ENCODE measurements at places on chromosomes 5 and 9. TPM values are rescaled to one million over a fixed set of nuclear protein-coding genes. Genes with fewer than 3 reads are reported as not detected.

DNA sequence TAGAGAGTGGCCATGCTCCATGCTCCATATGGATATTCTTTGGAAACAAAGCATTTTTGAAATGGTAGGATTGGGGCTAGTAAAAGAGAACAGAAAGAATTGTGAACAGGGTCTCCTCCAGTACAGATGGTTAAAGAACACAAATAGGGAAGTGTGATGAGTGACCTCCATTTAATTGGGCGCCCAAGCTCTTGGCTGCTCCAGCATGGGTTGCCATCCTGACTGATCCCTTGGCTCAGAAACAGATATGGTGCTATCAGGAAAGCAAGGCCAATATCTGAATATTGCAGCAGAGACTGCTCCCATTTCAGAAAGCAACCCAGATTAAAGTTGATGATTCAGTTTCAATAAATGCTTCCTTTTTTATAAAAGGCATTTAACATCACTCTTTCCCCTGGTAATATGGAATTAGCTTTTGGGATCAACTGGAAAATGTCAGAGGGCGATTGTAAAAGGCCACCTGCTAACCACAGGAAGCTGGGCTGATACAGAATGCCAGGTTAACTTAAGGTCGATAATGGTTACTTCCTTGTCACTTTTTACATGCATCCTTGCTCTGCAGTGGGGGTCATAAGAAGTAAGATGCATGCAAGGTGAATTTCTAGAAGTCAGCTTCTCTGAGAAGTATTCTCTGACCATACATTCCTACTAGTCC, 52.9 kb downstream of the TMC1 start:
- no peak for DNase-seq

DNA sequence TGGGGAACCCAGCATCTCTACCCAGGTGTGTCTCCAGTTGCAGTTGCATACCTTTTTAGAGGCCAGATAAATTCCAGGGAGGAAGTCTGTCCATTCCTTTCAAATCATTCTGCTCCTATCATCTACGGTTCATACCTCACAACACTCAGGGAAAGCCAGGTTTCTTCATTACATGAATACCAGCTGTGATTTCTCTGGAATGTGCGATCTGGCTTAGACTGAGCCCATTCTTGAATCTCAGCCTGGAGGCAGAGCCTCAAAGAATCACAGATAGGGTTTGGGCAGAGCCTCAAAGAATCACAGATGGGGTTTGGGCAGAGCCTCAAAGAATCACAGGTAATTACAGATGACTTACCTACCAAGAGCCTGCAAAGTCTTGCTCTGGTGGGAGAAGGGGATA, 7.2 kb downstream of the P4HA2 start:
- DNase-seq = no peak

- DNase-seq = no peak
Measured at GRCh38 chr5:104305602-104306001, 743.0 kb upstream of the NUDT12 start.

- DNase-seq = no peak
Measured at GRCh38 chr5:27312291-27312893, 274.0 kb upstream of the CDH9 start.

- DNase-seq = no peak
Measured at GRCh38 chr9:124758061-124758460, 13.1 kb downstream of the NR6A1 start.

GRCh38 chr9:71752352-71752751, 16.0 kb downstream of the CEMIP2 start:
- no peak for DNase-seq

DNA sequence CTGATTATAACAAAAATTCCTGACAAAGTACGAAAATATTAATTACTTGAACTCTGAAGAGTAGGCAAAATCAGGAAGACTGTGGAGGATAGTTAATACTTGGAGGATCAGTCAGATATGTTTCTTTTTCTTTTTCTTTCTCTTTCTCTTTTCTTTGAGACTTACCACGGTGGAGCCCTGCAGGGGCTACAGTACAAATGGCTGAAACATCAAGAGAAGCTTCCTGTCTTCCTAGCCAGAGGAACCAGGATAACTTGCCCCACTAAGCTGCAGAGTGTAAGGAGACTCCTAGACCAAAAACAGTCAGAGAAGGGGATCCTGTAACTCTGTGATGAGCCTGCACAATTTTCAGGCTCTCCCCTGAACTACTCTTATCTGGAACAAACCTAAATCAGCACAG, 324.6 kb upstream of the TYRP1 start:
- DNase-seq = no peak

- no peak for DNase-seq
Measured at GRCh38 chr5:67124556-67124955, 72.0 kb downstream of the CD180 start.

DNA sequence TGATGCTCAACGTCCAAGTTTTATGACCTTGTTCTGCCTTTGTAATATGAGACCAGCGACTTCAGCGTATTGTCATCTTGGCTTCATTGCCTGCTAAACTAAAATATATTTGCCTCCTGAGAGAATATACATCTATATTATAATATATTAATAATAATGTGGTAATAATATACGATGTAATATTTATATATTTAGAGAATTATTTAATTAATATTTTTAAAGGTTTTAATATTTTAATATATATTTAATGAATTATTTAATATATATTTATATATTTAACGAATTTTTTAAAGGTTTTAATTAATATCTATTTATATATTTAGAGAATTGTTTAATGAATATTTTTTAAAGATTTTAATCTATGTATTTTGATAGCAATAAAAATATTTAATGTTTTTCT, 700.7 kb downstream of the TAF11L14 start:
- DNase-seq = no peak

DNA sequence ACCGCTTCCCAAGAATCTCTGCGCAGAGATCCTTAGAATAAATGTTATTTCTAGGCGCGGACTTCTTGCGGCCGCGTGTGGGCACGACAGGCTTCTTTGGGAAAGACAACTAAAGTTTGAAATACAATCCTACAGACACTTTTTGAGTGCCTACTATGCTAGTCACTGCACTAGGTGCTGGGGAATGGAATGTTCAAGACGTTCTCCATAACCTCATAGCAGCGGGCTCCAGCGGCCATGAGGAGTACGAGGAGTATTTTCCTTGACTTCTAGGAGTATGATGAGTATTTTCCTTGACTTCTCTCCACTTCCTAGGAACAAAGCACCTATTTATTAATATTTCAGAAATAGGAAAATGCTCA, 636 bp upstream of the PWWP2A start:
- DNase-seq = no peak

- no peak for DNase-seq
Measured at GRCh38 chr5:127426661-127427060, 90.8 kb upstream of the PRRC1 start.

- DNase-seq = peak; percentile 73
Measured at GRCh38 chr5:95076395-95077185, 208.3 kb downstream of the MCTP1 start.

The C1QTNF2 gene
- polyA plus RNA-seq = 0.46 TPM

The F12 gene
- polyA plus RNA-seq = 2.7 TPM

The FOXE1 gene
- polyA plus RNA-seq = not detected

The IFNA13 gene
- polyA plus RNA-seq = not detected

The NOL6 gene
- 35.7 TPM for polyA plus RNA-seq
